ENCODE measurements at places on chromosomes 1 and 21.

GRCh38 chr1:6723621-6724428, 22.2 kb upstream of the DNAJC11 start:
- DNase-seq: no peak

DNA sequence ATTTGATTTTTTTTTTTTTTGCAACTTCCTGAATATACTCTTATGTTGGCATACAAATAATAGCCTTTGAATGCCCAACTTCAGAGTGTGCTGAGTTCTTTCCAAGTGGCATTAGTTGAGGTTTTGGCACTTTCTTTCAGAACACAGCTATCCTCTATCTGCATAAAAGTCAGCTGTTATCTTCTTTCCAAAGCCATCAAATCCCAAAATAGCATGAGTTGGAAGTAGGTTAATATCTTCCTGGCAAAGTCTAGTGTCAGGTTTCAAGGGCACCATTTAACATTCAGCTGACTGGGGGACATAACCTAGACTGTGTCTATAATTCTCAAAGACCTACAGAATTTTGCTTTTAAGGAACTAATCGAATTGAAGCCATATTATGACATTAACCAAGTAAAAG, 223.9 kb downstream of the PLPP3 start:
- DNase-seq: no peak

GRCh38 chr1:235601104-235601503, 48.5 kb downstream of the GNG4 start:
- no peak for DNase-seq

- DNase-seq: peak; percentile 12
Measured at GRCh38 chr1:209029737-209030136, 553.8 kb upstream of the CAMK1G start.

GRCh38 chr1:228999446-229000170, 264.3 kb downstream of the RHOU start:
- DNase-seq: no peak

- DNase-seq: no peak
Measured at GRCh38 chr1:37403166-37403565, 71.2 kb upstream of the ZC3H12A start.

DNA sequence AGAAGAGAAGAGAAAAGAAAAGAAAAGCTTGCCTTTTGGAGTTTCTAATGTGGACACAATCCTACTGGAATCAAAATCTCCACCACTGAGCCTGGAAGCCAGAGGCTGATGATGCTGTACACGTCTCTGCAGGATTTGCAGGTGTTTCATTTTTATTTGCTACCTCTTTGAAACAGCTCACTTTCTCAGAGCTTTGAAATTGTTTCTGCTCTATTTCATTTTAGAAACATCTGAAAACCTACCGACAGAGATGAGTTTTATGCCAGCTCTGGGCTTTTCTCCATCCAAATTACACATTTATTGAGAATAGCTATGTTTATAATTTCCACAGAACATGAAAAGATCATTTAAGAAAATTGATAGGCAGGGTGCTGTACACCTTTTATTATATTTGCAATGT, 46.2 kb downstream of the URB2 start:
- no peak for DNase-seq

GRCh38 chr1:112209493-112209892, 186.5 kb upstream of the CTTNBP2NL start:
- no peak for DNase-seq

- DNase-seq: peak; percentile 52
Measured at GRCh38 chr1:2257245-2257627, 29.1 kb downstream of the SKI start.

DNA sequence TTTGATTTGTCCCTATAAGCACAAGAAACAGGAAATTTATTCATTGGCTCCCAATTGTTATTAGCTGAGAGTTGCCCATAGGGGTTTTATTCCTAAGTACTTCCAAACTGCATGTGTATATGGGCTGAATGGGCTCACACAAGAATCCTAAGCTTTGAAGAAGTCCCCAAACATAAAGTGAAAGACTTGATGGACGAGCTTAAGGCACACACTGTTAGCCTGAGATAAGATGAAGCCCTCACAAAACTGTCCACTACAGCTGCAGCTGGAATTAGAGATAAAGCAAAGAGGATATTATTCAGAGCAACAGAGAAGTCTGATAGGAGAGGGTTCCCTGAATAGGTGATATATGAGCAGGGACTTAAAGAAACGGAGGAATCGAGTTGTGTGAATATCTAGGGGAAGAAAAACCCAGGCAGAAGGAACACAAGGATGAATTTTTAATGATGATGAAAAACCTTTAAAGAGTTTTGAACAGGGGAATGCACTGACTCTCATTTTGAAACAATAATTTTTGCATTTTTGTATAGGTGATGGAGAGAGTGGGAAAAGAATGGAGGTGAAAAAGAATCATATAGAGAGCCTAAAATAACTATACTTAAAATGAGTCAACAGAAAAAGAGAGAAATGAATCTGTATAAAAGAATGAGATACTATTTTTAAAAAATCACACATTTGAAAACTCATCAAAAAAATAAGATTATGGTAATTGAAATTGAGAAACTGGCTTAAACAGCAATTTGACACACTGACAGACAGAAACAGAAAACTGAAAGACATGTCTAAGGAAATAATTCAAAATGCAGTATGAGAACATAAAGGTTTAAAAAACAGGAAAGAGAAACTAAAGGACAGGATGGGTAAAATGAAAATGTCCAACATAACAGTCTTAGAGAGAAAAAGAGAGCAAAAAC, 133.6 kb upstream of the POGK start:
- no peak for DNase-seq

DNA sequence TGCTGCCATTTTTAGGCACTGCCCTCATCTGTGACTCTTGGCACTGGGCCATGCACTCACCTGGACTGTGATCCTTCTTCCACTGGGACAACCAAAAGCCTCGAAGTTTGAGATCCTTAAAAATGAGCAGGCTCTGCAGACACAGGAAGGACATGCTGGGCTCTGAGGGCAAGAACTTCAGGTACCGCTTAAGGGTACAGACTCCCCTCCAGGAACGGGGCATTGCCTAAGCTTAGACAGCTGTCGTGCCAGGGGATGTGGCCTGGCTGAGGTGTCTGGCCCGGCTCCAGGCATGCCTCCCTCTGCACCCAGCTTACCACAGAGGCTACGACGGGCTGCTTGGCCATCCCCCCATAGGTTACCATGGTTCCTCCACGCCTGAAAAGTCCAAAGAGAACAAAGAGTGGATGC, 14.2 kb upstream of the SRSF4 start:
- DNase-seq: no peak

Data from GM03348 (cell line).